MCF 10A (cell line): ENCODE measurements at places on chromosomes 7 and 10.
A peak's percentile ranks its signal among the peaks of the same experiment; 100 is the strongest.

- no peak for DNase-seq
Observed at GRCh38 chr10:25465582-25466372, 291.0 kb downstream of the GPR158 start.

GRCh38 chr10:72598769-72599701 lies 26.8 kb downstream of the MICU1 start:
- DNase-seq = no peak

GRCh38 chr7:5634107-5634950 lies 147.1 kb downstream of the RNF216 start:
- DNase-seq = no peak

DNA sequence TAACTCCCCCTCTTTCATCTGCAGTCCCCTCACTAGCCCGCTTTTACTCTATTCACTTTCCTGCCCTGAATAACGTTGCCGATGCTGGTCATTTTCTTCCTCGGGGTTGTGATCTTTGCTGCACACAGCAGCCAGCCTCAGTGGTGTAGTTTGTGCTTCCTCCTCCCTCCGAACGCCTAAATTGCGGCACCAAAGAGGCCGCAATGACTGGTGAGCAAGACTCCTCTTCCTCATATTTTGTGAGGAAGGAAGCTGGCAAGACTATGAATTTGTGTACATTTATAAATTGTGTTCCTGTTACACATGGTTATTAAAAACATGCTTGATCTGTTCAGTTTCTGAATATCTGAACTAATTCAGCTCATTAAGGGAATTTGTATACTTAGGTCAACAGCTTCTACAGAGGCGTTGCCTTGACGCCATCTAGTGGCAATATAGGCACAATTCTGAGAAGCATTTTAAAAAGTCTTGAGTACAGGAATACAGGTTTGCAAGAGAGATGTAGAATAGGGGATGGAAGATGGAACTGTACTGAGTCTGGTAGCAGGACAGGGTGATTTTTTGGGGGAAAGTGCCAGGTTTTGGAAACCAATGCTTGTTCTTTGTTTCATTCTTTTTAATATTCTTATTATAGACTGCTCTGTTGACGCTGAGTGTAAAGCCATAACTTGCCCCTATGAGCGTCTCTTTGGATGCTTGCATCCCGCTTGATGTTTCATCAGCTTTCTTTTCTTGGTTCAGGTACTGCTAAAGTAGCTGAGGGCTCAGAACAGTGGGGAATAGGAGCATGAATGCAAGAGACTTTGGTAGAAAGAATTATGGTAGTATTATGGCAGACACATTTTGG lies 4.1 kb upstream of the TAS2R5 start:
- DNase-seq = peak; percentile 62

- DNase-seq = no peak
Observed at GRCh38 chr10:122782911-122783310, 62.7 kb downstream of the CUZD1 start.

- DNase-seq = no peak
Observed at GRCh38 chr7:137961200-137962177, 40.4 kb downstream of the CREB3L2 start.

- DNase-seq = no peak
Observed at GRCh38 chr7:90804370-90804769, 208.2 kb downstream of the CDK14 start.

DNA sequence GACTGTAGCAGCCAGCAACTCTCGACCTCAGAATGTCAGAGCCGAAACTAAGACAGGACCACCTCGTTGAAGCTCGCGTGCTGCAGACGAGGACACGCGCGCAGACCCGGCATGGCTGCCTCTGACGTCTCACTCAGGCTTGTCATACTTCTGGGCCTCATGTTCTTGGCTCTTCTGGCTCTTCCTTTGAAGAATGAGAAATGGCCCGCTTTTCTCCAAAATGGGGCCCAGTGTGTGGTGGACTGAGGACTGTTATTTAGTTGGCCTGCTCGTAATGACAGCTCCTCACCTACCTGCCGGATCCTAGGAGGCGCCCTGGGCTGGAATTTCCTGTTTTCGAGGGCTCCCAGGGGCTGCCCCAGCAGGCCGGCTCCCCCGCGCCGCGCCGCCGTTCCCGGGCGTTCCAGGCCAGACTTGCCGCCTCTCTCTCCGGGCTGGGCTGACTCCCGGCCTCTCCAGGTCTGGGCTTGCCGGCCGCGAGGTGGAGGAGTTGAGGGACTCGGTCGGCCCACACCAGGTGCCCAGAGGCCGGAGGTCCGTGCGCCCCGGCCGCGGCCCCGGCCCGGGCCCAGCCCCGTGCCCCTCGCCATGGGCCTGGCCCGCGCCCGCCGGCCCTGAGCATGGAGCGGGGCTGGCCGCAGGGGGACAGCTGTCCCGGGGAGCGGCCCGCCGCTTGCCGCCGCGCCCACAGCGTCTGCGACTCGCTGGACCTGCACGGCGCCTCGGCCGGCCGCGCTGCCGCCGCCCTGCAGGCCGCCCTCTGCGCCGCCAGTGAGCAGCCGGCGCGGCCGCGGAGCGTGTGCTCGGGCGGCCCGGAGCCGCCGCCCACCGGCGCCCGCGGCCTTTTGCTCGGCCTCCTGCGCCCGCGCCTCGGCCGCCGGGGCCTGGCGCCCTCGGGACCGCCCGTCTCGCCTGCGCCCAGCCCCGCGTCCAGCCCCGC lies 28.1 kb downstream of the AGAP3 start:
- peak; percentile 59 for DNase-seq

GRCh38 chr10:100655760-100656421 lies 89.5 kb upstream of the PAX2 start:
- DNase-seq = no peak

GRCh38 chr10:95526044-95526443 lies 35.1 kb downstream of the SORBS1 start:
- DNase-seq = no peak
